ENCODE measurements at places on chromosomes 5 and 9.

- no peak for DNase-seq
Measured at GRCh38 chr5:18072600-18072999, 438.3 kb downstream of the TAF11L14 start.

GRCh38 chr5:95332158-95332557 lies 47.3 kb upstream of the MCTP1 start:
- no peak for DNase-seq

- no peak for DNase-seq
Measured at GRCh38 chr5:139666551-139666950, 18.4 kb downstream of the CXXC5 start.

DNA sequence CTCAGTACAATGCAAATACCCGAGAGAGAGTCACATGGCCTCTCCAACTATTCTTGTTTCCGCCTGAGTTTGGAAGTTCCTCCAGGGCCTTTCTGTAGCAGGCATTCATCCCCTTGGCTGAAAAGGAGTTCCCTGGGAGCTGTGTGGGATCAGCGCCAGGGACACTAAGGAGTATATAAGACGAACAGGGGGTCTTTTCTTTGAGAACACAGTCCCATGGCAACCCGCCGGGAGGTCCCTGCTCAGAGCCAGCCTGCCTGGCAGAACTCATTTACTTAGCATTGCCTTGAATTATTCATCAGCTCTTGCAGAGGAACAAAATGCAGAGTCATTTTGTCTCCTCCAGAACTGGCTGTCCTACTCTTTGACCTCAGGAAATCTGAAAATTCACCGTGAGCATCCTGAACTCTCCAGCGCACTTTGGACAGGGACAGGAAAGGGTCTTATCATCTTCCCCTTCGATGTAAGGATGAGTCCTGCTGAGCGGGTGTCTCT lies 120.4 kb upstream of the OSMR start:
- DNase-seq, result no peak

- DNase-seq, result no peak
Measured at GRCh38 chr5:131068076-131068475, 97.0 kb downstream of the HINT1 start.

DNA sequence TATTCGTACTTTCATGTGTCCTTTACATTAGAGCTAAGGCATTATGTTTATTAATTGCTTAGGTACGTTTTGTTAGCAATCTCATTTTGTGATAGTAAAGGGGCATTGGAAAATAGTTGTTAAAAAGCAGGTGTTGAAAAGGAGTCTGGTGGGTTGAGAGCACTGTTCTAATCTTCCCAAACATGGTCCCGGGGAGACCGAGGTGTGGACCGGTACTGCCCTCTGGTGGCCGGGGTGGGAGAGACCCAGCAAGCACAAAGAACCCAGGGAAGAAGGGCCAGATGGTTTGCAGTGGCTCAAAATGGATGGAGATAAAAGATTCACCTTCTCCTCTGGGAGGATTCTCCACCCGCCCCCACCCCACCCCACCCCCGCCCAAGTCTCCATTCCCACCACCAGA lies 26.1 kb downstream of the IDNK start:
- peak; percentile 54 for DNase-seq

- DNase-seq, result no peak
Measured at GRCh38 chr9:124110307-124110915, 98.8 kb downstream of the LHX2 start.

- DNase-seq, result no peak
Measured at GRCh38 chr5:175572886-175573285, 85.0 kb upstream of the HRH2 start.

DNA sequence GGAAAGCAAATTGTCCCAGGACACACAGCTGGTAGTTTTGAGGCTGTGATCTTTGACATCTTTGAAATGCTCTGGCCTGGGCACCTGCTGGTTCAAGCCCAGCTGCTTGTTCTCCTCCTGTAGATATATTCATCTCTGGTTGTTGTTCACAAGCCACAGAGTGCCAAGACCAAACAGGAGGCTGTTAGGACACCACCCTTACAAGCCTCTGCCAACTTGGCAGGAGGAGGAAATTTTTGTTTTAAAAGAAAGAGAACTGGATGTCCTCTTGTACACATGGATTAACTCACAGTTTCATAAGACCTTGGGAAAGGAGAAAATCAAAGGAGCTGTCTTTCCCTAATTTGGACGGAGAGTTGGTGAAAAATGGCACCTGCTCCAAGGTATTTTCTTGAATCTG lies 8.5 kb upstream of the ZFP62 start:
- no peak for DNase-seq

DNA sequence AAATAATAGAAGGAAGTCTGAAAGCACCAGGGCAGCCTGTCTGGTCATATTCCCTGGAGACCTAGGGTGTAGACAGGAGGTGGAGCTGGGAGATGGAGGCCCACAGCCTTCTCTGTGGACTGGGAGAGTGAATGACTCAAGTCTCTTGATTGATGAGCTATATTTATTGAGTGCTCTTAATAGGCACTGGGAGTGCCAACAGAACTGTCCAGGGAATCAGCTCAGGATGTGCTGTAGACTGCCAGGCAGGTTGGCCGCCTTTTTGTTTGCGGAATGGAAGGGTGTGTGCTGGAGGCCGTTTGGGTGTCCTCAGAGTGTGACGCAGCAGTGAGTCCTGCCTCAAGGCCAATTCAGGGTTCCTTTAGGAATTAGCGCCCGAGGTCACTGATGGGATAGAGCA lies 33.4 kb upstream of the POMT1 start:
- no peak for DNase-seq

DNA sequence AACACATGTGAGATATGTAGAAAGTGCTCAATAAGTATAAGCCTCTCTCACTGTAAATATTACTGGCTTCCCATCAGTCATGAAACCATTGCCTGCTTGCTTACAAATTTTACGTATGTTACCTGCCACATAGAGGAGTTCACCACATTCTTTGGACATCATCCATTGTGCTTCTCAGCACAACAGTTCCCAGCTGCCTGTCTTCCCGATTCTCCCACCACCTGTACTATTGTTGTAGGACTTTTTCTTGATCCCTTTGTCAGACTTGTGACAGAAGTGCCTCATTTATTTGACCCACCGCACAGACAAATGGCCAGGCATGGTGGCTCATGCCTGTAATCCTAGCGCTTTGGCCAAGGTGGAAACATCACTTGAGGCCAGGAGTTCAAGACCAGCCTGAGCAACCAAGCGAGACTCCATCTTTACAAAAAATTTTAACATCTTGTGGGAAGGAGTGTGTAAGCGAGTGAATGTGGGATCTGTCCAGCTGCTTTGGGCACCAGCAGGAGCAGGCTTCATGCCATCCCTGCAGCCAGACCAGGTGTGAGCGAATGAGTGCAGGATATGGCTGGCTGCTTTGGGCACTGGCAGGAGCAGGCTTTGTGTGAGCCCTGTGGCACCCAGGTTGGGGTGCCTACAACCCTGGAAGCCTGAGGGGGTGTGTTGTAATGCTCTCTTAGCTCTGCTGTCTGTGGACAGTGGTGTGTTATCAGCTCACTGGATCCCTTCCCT lies 139.9 kb upstream of the ELL2 start:
- no peak for DNase-seq

DNA sequence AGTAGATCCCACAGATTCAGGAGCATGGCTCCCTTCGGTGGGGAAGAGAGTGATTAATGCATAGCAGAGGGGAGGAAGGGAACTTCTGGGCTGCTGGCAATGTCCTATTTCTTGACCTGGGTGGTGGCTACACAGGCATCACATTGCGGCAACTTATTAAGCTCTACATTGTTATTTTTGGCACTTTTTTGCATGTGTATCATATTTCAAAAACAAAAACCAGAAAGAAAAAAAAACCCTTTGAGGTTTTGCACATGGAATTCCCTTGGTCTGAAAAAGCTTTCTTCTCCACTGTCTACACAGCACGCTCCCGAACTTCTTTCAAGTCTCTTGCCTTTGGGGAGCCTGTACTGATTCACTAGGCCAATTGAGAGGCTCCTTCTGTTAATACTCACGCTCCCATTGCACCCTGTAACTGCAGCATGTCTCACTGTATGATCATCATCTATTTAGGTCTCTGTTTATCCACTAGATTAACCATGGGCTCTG lies 25.1 kb downstream of the CEMIP2 start:
- DNase-seq, result no peak

DNA sequence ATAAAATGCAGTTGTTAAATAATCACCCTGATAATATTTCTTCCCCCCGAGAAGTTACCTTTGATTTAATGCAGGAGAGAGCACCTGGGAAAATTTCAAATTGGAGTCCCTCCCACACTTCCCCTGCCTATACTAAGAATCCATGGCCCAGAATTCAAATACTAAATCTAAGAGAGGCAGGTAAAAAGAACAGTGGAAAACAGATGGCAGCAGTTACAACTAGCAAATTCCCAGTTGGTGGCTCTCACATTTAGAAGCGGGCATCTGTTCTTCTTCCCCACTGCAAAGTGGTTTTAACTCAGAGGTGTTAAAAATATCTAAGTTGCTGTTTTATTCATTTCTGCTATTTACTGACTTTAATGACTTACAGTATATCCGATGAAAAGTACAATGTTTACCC lies 210.4 kb upstream of the ELAVL2 start:
- DNase-seq, result no peak

DNA sequence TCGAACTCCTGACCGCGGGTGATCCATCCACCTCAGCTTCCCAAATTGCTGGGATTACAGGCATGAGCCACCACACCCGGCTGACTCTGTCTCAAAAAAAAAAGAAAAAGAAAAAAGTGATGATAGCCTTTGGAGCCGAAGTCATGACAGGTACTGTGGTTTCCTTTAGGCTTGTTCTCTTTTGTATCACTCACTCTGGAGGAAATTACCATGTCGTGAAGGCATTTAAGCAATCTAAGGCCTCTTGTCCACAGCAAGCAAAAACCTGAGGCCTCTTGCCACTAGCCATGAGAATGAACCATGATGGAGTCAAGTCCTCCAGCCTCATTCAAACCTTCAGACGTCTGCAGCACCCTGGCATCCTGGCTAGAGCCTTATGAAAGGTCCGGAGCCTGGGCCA lies 286.1 kb downstream of the RAB3C start:
- no peak for DNase-seq

DNA sequence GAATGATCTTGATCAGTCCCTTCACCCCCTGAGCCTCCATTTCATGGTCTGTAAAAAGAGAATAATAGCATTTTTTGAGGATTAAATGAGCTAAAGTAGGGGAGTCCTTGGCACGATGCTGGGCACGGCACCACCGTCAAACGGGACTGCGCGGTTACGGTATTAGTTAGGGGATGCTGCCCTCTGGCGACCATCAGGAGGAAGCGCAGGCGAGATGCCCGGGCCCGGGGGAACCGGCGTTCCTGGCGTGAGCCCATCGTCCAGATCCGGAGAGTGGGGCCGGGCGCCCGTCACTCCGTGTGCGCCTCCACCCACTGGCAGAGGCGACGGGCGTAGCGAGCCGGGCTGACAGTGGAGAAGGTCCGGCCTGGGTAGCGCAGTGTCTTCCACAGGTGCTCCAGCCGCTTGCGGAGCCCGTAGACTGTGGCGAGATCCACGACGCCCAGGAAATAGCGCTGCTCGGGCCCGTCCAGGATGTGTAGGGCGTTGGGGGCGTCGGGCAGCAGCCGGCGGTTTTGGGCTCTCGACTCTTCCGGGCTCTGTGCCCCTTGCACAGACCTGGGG lies 4.8 kb upstream of the ST6GALNAC4 start:
- DNase-seq, result peak; percentile 69

DNA sequence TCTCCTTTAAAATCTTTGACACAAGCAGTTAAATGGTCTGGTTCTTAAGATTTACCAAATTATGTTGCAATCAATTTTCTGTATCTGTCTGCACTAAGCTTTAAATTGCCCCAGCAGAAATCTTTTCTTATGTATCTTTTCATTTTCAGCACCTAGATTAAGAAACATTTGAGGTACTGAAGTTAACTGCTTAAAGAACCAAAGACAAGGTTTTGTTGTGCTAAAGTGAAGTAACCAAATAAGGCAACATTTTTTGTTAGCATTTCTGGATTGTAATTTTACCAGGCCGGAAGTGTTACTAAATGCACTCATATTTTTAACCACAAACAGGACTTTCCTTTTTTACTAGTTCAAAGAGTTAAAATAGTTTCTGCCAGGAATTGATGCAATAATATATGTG lies 24.1 kb upstream of the MTAP start:
- no peak for DNase-seq

- DNase-seq, result no peak
Measured at GRCh38 chr9:106769331-106769730, 93.6 kb upstream of the ZNF462 start.

- DNase-seq, result no peak
Measured at GRCh38 chr5:158300256-158300655, 441.3 kb upstream of the CLINT1 start.

DNA sequence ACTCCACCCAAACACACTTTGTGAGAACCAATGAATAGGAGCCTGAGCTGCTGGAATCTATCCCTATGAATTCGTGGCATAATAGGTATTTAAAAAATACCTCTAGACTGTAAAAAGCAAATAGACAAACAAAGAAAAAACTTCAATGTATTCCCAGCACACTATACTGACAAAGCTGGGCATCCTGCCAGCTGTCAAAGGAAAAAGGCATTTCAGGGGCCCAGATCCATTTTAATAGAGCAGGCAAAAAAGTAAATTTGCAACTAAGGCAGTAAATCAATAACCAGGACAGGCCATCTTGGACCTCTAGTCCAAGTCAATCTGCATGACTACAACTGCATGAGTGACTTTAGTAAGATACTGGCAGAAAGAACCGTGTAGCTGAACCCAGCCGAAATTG lies 25.6 kb upstream of the LARP1 start:
- DNase-seq, result no peak

- no peak for DNase-seq
Measured at GRCh38 chr9:91755761-91756509, 194.1 kb downstream of the ROR2 start.

DNA sequence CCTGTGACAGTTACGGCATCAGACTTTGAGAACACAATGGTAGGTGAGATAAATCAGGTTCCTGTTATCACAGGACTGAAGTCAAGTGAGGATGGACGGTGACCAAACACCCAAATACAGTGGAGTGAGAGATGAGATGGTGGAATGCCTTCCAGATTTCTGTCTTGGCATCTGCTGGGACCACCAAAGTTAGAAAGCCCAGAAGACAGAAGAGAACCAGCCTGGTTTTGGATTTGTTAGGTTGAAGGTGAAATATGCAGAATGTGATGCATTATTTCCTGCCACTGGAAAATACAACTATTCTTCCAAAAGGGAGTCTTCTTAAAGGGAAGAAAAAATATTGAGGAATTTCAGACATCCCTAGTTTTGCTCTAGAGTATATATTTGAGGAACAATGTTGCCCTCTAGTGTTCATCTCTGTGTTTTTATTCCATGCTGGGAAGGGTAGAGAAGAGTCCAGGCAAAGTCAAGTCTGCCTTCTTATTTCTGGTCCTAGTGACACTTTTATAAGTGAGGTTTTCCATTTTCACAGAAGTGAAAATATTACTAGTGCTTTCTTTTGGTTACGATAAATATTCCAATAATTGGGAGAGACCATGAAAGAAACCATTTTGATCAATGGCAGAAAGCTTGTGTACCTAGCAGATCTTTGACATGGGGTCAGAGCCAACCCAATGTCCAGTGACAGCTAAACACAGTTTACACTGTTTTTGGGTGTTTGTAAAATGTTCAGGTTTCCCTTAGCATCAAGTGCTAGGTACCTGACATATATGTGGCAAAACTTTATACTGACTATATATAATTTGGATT lies 142.3 kb upstream of the ANKH start:
- no peak for DNase-seq

- no peak for DNase-seq
Measured at GRCh38 chr5:50889790-50890189, 223.4 kb downstream of the PARP8 start.
